ENCODE measurements at places on chromosomes 7 and 10. TPM values are rescaled to one million over a fixed set of nuclear protein-coding genes. Genes with fewer than 3 reads are reported as not detected.
A peak's percentile ranks its signal among the peaks of the same experiment; 100 is the strongest.

GRCh38 chr10:125344573-125345171, 184.3 kb upstream of the CTBP2 start:
- peak; percentile 14 for DNase-seq

DNA sequence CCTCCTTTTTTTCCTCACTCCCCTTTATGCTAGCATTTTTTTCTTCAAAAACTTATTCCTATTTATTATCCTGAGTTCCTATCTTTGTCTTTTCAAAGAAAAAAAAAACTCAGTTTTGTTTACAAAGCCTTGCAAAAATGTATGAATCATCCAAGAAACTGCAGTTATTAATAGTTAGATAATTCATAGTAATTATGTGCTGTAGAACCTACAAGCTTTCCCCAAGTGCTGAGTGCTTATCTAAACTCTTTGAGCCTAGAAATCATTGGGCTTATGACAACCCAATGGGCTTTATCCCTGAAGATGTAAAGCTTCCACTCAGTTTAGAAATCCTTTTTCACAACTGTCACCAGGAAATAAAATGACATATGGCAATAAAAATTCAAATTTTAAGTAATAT, 145.9 kb upstream of the WNT16 start:
- DNase-seq: no peak

DNA sequence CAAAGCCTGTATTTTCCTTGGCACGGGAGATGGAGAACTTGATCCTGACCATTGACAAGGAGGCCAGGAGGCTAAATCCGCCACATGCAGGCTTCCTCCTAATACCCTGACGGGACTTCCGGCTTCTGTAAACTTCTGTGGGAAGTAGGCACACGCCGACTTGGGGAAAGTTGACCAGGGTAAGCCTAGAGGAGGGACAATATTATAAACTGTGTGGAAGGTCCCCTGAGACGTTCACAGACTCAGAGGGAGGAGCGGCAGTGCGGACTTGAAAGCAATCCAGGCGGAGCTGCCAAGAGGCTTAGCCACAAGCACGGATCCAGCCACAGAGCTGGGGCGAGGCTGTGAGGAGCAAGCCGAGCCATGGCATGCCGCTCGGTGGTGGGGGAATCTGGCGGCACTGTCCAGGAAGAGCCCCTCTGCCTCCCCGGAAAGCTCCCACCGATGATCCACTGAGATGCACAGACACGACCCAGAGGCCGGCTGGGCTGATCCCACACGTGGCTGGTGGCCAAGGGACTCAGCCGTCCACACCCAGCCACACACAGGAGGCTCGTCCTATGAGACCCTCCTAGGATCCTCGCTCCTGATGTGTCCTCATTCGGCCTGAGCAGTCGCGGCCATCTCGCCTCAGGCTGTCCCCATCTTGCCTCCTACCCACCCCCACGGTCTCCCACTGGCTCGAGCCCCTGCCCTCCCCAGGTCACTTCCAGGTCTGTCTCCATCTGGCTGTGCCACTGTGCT, 40.0 kb upstream of the INSIG1 start:
- no peak for DNase-seq

- DNase-seq: no peak
Measured at GRCh38 chr7:155377071-155377837, 79.6 kb downstream of the INSIG1 start.

DNA sequence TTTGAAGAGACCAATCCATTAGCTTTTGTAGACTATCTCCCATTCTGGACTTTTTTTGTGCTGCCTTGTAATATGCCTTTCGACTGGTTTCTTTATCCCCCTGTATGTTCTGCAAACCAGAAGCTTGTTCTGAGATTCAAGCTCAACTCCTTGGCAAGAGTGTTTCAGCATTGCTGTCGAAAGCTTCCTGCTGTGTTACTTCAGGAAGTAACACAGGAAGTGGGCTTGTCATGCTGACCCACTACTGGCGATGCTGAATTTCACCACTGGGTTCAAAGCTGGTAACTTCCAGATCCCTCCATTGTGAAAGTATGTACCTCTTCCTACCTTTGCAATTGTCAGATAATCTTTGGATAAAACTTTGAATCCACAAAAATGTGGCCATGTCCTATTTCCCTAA, 57.9 kb upstream of the INSYN2A start:
- no peak for DNase-seq

GRCh38 chr10:44908066-44908749, 2.9 kb upstream of the TMEM72 start:
- peak; percentile 53 for DNase-seq

Gene INA
- total RNA-seq: not detected

Gene KCNIP2
- 0.20 TPM for total RNA-seq

Gene LHFPL3
- not detected for total RNA-seq

Gene NEUROG3
- total RNA-seq: not detected

All from Caki2 (cell line).